ENCODE measurements at places on chromosomes 7 and 10. TPM values are rescaled to one million over a fixed set of nuclear protein-coding genes. Genes with fewer than 3 reads are reported as not detected.

GRCh38 chr10:77428691-77429395 is 208.8 kb downstream of the KCNMA1 start:
- DNase-seq, result no peak

GRCh38 chr7:6248581-6248980 is 23.8 kb downstream of the CYTH3 start:
- no peak for DNase-seq

DNA sequence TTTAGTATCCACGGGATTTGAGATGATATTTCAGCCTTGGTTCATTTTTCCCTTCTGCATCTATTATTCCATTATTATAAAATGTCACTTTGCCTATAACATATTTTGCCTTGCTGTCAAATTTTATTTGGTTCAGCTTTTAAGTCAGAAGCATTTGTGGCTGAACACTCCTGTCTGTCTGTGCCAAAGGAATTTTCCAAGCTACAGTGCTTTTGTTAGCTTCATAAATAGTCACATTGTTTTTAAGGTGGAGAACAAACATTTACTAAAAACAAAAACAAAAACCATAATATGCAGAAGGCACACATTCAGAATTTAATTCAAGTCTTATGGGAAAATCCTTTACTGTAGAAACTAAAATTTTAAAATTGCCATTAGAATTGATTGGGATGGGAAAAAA is 33.8 kb upstream of the ELMO1 start:
- no peak for DNase-seq

DNA sequence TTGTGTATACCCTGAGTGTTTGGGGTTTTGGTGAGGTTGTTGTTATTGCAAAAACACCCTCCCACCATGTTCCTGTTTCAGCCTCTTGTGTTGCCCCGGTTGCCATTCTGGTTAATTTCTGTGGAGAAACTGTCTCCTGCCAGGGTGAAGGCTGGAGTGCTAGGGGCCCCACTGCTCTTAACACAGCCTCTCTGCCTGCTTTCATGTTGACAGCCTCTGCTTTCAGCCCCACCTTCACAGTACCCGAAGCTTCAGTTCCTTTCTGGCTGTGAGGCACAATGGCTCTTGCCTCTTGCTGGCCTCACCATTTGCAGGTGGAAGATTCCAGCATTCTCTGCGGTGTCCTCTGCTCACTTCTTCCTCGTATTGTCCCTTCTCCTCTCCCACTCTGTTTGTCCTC is 19.2 kb downstream of the SLC18A2 start:
- no peak for DNase-seq

GRCh38 chr10:124125305-124126116 is 32.1 kb upstream of the CHST15 start:
- DNase-seq, result no peak

- DNase-seq, result no peak
Measured at GRCh38 chr7:71286336-71286735, 154.4 kb downstream of the GALNT17 start.

- no peak for DNase-seq
Measured at GRCh38 chr7:151816562-151817314, 60.2 kb downstream of the PRKAG2 start.

DNA sequence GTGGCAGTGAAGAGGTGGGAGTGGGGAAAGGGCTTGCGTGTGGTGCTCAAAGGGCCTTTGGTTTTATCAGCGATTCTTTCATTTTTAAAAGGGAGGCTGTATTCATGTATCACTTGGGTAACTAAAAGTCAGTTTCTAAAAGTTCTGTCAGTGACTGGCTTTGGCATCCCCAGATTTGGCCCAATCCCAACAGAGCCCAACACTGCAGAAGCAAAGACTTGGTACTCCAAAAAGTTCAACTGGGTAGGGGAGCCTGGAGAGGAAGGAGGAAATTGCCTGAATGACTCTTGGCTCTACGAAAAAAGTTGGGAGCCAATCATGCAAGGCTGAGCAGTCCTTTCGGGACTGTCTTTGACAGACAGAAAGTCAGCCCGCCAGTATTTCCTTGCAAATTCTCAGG is 54.5 kb upstream of the COL13A1 start:
- DNase-seq, result no peak

LRRC27 gene
- total RNA-seq, result 7.6 TPM
